ENCODE measurements at places on chromosomes 2 and 18.

- peak; percentile 49 for DNase-seq
These were observed 59.8 kb upstream of the IL1R1 start for GRCh38 chr2:102082571-102083392.

- DNase-seq: no peak
These were observed 71.3 kb upstream of the PID1 start for GRCh38 chr2:229342376-229342775.

- DNase-seq: no peak
These were observed 42.2 kb upstream of the IL1RL1 start for GRCh38 chr2:102269200-102269524.

GRCh38 chr2:74391209-74391579 is 11.1 kb upstream of the DCTN1 start:
- DNase-seq: no peak

GRCh38 chr18:44682871-44683221 is 2.2 kb downstream of the SETBP1 start:
- no peak for DNase-seq

- DNase-seq: no peak
These were observed 115.6 kb downstream of the TXNL1 start for GRCh38 chr18:56522816-56523215.

DNA sequence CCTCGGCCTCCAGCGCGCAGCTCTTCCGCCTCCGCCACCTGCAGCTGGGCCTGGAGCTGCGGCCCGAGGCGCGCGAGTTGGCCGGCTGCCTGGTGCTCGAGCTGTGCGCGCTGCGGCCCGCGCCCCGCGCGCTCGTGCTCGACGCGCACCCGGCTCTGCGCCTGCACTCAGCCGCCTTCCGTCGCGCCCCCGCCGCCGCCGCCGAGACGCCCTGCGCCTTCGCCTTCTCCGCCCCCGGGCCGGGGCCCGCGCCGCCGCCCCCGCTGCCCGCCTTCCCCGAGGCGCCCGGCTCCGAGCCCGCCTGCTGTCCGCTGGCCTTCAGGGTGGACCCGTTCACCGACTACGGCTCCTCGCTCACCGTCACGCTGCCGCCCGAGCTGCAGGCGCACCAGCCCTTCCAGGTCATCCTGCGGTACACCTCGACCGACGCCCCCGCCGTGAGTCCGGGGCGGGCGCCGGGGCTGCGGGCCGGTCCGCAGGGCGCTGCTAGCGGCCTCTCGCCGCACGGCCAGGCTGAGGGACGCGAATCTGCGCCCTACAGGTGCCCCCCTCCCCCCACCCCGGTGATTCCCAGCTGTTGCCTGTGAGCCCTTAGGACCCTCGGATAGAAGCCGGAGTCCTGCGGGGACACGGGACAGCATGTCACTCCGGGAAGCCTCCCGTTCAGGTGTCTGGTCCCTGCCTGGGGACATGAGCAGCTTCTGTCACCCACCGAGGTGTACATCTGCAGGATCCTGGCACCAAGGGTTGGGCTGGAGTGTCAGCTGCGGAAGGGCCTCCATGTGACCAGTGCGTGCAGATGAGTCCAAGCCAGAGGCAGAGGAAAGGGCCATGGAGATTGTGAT is 616 bp downstream of the RNPEPL1 start:
- peak; percentile 76 for DNase-seq

DNA sequence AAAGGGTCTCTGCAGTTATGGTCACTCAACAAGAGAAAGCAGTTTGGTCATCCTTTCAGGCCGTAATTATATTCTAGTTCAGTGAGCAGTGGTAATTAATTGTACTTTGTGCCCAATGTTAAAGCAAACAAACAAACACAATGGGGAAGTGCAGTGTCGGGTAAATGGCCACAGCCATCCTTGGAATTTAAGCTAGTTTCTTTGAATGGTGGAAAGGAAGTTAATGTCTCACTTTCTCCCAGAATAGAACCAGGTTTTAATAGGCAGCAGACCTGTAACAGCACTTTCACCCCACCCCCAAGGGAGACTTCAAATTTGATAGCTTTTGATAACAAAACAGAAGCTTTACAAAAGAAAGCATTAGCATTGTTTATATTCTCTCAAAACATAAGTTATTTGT is 20.0 kb upstream of the ITGAV start:
- DNase-seq: no peak

GRCh38 chr2:231634412-231634811 is 41.7 kb downstream of the TEX44 start:
- no peak for DNase-seq

DNA sequence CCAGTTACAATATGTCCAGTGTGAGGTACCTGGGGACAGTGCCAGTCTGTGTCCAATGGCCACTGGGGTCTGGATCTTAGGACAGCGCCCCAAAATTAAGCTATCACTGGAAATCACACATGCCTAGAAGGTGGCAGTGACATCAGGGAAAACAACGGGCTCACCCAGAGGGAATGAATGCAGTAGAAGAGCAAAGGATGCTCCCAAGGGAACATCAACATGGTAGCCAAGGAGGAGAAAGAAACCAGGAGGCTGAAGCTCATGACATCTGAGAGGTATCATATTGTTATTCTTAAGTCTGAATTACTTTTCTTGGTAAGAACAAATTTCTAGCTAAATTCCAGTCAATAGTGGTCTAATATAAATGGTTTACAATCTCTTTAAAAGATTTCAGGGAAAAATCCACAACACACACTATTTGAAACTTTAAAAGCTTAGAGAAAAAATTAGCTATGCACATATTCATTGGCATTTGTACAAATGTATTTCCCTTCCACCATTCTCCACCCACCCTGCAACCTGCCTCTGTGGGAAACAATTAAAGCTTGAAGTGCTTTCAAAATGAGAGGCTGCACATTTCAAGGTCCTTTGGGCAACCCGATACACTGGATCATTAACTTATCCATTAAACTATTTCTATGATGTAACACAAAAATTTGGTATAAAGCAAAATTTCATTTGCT is 55.5 kb downstream of the SIGLEC15 start:
- no peak for DNase-seq

GRCh38 chr2:218959761-218960308 is 369 bp downstream of the CDK5R2 start:
- no peak for DNase-seq

GRCh38 chr2:232955856-232956255 is 57.2 kb downstream of the NGEF start:
- no peak for DNase-seq

DNA sequence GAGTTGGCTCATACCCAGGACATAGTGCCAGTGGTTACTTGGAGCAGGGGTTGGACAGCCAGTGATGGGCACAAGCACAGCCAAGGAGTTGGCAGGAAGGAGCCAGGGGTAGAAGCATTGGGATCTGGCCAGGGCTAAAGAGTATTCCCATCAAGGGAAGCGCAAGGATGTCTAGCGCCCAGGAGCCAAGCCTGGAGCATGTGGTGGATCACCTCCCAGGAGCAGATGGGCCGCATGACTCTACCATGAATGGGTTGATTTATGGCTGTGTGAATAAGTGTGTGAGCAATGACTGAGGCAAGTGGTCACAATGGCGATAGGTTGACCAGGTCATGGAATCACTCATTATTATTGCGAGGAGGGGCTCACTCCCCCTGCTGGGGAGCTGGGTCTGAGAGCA is 111.1 kb downstream of the FHOD3 start:
- no peak for DNase-seq

- no peak for DNase-seq
These were observed 44.2 kb upstream of the CBLN2 start for GRCh38 chr18:72588360-72588759.

- DNase-seq: peak; percentile 65
These were observed 27.2 kb upstream of the EML4 start for GRCh38 chr2:42141687-42142546.

- no peak for DNase-seq
These were observed 36.0 kb downstream of the LONRF2 start for GRCh38 chr2:100286318-100286717.

- DNase-seq: no peak
These were observed 84.6 kb downstream of the SMAD7 start for GRCh38 chr18:48866028-48866733.

DNA sequence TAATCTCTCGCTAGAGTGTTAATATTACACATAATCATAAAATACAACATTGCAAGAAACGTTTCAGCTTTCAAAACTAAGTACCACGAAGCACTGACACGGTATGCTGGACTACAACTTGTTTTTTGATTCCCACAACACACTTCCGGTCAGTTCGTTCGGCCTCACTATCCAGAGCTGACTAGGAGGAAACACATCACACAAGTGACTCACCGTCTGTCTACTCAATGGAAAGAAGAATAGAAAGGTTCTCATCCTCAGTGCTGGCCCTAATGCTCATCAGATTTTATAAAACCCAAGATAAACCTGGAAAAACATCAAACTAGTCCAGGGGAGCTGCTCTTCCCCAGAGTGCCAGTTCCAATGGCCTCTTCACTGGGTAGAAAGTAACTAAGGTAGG is 42.9 kb downstream of the ZNF385B start:
- no peak for DNase-seq

DNA sequence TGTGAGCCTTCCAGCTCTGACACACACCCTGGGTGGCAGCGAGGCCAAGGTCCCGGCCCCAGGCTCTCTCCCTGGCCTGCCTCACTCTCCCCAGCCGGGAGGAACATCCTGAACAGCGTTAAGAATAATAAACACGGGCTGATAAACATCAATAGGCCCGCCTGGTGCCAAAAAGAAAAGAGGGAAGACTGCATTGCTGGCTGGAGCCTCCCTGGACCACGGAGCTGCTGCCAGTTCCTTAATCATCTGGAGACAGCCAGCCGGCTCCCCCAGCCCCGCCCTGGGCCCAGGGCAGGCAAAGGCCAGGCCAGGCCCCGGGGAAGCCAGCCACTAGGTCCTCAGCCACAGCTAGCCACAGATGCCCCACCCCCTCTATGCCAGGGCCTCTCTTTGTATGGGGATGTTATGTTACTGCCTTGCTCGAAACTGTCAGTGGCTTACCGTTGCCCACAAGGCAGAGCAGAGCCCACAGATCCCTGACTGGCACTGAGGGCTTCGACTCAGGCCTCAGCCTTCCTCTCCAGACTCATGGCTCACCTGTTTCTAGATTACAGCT is 293.7 kb downstream of the DYSF start:
- DNase-seq: no peak

DNA sequence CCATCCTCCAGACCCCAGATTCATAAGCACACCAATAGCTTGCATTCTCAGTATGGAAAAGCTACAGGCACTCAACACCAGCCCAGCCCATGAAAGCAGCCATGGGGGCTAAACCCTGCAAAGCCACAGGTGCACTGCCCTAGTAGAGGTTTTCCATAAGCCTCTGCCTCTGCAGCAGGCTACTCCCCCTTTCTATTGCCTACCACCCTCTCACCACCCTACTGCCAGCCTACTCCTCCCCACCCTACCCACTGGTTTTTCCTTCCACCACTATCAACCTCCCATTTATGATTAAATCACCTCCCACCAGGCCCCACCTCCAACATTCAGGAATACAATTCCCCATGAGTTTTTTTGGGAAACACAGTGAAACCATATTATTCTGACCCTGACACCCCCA is 96.4 kb upstream of the TEKT4 start:
- DNase-seq: no peak

DNA sequence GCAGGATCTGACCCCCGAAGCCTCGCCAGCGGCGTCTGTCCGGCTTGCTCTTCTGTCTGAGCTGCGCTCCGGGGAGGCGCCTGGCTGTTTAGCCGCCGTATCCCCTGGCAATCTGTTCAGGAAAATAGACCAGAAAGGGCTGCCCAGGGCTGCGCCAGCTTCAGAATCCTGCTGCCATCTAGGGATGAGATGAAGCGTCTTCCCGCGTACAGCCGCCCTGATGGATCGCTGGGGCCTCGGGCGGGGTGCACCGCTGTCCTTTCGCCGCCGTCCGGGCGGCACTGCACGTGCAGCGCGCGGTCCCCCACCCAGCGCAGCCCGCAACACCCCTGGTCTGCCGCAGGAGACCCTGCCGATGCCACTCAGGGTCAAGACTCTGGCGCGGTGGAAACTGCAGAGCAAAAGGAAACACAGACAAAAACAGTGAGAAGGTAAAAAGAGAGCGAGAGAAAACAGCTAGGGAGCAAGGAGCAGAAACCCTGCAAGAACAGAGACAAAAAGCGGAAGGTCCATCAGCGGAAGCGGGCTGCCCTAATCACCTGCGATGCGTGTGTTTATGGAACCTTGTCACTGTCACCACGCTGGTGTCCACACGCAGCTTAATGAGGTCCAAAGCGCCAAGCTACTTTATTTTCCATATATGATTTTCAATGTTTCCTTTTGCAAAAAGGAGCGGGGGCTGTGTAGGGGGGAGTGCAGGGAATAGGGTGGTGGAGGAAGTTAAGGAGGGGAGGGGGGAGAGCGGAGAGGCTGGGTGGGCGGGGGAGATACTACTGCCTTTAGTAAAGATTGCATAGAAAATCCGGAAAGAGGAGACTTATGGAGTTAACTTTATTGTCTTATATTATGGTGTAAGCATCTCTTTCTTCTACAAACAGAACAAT is 2113.3 kb upstream of the PIK3C3 start:
- no peak for DNase-seq

- DNase-seq: no peak
These were observed 44.4 kb downstream of the BCL2L11 start for GRCh38 chr2:111165084-111165483.

DNA sequence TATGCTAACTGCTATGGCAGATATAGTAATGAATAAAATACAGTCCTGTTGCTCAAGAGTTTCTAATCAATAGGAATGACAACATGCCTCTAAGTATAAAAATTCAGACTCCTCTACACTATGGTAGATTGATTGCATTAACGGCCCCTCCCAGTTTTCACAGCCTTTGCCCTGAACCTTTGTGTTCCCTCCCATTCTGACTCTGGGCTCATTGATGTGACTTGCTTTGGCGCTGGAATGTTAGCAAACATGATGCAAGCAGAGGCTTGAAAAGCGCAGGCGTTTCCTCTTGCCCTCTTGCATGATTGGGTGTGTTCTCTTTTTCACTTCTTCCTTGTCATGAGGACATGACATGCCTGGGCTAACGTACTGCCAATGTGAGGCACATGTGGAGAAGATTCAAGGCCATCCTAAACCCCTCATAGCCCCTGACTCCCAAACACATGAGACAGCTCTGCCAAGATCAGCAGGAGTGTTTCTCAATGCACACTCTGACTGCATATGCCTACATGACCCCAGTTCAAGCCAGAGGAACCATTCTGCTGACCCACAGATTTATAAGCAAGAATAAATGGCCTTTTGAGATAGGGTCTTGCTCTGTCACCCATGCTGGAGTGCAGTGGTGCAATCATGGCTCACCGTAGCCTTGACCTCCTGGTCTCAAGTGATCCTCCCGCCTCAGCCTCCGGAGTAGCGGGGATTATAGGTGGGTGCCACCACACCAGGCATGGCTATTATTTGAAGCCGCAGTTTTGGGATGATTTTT is 49.7 kb upstream of the CD28 start:
- DNase-seq: peak; percentile 26

- DNase-seq: no peak
These were observed 87.8 kb upstream of the SLC39A10 start for GRCh38 chr2:195569255-195569654.

DNA sequence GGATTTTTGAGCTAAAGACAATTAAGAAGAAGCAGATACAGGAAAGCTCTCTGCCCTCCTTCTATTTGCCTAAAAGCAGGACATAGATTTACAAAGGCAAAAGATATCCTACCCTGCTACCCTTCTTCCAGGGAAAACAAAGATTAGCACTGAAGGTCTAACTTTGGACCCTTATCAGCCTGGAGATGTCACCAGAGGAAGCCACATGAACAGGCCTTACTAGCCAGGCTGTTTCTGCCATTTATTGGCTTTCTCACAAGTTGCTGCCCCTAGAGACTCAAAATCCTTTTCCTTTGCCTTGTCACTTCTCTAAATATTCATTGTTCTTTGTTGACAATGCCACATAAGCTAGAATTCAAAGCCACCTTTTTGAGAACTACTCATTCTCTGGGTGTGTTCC is 147.3 kb downstream of the B3GNT2 start:
- DNase-seq: no peak

GRCh38 chr2:115572746-115573145 is 1130.3 kb downstream of the DPP10 start:
- DNase-seq: no peak

All from CD4-positive, alpha-beta T cell treated with Interleukin-17A for 4 hours (primary cell).